Jurkat, Clone E6-1 (cell line): ENCODE measurements at places on chromosomes 5 and 9.
A peak's percentile ranks its signal among the peaks of the same experiment; 100 is the strongest.

DNA sequence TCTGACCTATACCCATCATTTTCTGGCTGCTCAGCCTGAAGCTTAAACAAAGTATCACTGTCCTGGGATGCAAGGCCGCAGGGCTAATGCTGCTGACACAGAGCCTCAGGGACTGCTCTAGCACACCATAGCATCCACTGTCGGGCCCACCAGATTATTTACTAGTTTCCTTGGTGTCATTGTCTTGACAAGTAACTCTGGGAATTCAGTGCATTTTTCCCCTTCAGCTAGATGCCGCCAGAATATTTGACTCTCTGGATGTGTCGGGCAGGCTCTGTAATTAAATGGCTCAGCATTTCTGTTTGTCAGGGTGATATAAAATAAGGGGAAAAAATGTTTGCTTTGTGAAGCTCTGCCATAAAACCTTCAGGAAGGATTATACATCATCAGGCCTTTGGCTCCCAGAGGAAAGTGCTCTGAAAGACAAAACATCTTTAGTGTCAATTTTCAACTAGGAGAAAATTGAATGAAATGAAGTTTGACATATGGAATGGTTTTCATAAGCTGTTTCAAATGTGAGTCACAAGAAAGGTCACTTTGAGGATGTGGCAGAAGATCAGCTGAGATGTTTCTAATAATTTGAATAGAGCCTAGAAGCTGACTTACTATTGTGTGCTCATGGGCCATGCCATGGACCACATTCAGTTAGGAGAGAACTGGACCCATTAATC is 350.1 kb downstream of the TMEM232 start:
- DNase-seq = no peak

DNA sequence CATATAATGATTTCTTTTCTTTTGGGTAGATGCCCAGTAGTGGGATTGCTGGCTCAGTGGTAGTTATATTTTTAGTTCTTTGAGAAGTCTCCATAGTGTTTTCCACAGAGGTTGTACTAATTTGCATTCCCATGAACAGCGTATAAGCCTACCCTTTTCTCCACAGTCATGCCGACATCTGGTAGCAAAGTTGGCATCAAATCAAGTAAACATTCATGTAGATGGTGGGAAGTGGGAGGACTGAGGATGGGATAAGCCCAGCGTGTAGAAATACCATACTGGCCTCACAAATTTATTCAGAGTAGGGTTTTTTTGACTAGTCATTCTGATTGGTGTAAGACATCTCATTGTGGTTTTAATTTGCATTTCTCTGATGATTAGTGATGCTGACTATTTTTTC is 115.4 kb downstream of the EGFLAM start:
- no peak for DNase-seq

DNA sequence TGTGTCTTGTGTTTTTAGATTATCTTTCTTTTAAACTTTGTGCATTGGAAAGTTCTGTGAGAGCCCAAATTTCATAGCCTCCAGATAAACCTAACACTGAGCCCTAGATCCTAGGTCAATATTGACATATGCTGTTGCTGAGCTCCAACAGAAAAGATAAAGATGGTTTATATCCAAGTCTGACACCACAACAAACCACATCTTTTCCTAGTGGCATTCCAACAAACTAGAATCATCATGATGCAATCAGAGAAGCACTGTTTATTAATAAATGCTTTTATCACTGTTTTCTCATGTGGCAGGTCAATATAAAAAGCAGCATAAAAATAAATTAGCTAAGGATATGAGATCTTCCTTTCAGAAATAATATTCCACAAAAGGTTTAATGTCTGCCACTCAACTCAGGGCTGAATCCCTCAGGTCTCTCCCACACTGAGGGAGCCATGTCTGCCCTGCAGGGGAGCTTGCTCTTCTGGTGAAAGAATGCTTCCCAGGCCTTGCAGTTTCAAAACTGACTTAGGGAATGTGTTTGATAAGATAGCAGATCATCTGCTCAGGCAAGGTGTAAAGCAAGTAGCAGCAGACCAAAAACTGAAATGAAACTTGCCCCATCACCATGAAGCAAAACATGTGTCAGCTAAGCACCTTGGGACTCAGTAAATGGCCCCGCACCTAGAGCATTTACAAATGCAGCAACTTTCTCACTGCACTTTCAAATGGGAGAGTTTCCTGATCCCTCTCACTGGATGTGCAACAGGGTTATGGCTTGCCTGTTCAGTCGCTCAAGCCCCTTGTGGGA is 493.0 kb downstream of the AGTPBP1 start:
- DNase-seq = no peak

DNA sequence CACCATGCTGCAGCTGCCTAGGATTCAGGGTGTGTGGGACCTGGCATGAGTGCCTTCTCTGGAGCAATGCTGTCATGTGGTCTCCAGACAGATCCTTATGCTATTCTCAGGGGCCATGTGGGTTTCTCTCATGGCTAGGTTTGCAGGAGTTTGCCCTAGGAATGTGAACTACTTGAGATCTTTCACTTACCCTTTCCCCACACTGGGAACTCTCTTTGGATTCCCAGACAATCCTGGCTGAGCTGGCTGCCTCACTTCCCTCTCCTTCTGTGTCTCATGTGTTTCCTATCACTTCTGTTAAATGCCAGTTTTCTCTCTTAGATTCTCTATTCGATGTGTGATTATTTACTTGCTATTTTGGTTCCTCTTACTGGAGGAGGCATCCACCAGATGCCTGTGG is 270.2 kb upstream of the RASA1 start:
- DNase-seq = no peak

DNA sequence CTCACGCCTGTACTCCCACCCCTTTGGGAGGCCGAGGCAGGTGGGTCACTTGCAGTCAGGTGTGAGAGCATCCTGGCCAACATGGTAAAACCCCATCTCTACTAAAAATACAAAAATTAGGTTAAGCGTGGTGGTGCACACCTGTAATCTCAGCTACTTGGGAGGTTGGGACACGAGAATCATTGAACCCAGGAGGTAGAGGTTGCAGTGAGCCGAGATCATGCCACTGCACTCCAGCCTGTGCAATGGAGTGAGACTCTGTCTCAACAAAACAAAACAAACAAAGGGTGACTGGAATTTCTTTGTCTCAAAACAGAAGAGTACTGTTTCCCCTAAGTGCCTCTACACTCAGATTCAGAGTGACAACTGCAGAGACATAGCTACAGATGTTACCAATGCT is 116.1 kb downstream of the AP3B1 start:
- DNase-seq = no peak

DNA sequence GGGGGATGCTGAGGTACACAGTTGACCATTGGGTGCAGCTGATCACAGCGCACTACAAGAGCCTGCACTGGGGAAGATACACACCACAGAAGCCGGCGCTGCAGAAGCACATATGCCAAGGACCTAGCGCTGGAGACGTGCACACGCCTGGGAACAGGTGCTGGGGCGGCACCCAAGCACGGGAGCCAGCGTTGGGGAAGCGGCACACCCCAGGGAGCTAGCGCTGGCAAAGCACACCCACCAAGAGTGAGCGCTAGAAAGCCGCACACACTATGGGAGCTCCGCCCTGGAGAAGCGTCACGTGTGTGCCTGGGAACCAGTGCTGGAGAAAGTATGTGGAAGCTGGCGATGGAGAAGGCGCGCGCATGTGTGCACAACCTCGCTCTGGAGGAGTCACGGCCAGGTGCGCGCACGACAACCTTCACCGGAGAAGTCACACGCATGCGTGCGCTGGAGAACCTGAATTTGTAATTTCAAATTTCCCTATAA is 4.5 kb downstream of the FANCC start:
- peak; percentile 33 for DNase-seq

GRCh38 chr9:113993838-113994540 is 84.1 kb downstream of the AMBP start:
- DNase-seq = peak; percentile 4
